ENCODE measurements at places on chromosomes 3 and 15.
A peak's percentile ranks its signal among the peaks of the same experiment; 100 is the strongest.

GRCh38 chr3:130820976-130821375 lies 72.9 kb upstream of the ATP2C1 start:
- no peak for DNase-seq

GRCh38 chr15:98583771-98584430 lies 64.4 kb upstream of the IGF1R start:
- DNase-seq: no peak

- DNase-seq: no peak
These were observed 62.2 kb upstream of the LPP start for GRCh38 chr3:188091746-188092145.

- no peak for DNase-seq
These were observed 61.8 kb upstream of the ZNF148 start for GRCh38 chr3:125436921-125437320.

- no peak for DNase-seq
These were observed 100.6 kb upstream of the TSC22D2 start for GRCh38 chr3:150307311-150308036.

DNA sequence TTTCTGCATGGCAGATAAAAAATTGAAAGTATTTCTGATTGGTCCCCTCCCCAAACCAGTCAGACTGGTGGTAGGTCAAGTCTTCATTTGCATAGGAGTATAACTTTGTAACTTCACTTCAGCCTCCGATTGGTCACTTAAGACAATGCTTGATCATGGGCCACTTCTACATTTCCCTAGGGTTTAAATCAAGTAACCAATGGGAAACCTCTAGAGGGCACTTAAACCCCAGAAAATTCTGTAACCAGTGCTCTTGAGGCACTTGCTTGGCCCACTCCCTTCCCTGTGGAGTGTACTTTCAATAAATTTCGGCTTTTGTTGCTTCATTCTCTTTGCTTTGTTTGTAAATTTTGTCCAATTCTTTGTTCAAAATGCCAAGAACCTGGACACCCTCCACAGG lies 225.5 kb downstream of the ARPP21 start:
- DNase-seq: no peak

DNA sequence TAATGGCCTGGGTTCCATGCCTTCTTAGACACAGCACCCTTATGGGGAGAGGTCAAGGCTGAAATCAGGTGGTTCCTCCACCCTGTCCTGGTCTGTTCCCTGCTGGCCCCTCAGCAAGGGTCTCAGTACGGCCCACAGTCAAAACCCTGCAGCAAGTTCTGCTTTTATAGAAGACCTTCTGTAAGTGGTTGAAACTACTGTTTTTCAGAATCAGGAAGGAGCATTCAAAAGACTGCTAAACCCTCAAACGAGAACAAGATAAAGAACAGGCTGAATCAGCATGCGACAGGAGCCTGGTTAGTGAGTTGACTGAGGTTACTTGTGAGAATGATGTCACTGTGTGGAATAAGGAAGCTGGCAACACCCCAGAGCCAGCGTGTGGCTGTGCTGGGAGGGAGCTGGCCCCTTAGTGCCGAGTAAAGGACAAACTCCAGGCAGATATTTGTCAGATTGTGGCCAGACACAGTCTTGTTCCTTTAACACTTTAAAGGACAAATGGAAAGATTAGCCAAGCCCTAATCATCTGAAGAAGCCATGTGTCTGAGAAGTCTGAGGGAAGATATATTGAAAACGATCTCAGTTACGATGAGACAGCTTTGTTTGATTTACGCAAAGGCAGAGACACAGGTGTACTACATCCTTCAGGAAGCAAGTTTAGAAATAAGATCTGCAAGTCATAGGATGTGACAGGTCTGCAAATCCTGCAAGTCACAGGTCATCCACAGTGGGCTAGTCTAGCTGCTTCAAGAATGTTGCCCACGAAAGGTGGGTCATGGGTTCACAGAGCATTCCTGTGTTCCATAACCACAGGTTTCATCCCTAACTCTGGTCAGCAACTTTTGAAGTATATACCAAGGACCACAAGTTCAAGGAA lies 54.0 kb downstream of the B3GNT5 start:
- DNase-seq: peak; percentile 86

GRCh38 chr3:58234516-58234931 lies 3.1 kb upstream of the ABHD6 start:
- no peak for DNase-seq

GRCh38 chr3:35639254-35640186 lies at the start of gene ARPP21:
Gene ARPP21 (plus strand): TSS chr3:35639525. CDS start chr3:35681752, 42,227 bp downstream.
- peak; percentile 34 for DNase-seq

- no peak for DNase-seq
These were observed 17.1 kb upstream of the DCBLD2 start for GRCh38 chr3:98918586-98918985.

DNA sequence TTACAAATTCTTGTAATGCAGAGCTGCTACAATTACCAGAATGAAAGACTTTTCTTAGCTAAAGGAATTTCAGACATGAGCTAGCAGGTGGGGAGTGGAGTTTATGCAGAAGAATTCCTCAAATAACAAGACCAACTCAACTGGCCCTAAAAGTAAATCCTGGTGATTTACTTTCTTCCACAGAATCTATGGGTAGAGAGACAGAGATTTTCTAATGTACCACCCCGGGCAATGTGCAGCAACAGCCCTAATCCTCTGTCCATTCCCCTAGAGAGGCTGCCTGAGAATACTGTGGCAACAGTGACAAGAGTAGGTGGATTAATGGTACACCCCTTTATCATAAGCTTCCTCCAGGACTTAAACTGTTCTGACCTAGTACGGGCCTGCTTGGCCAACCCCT lies 55.2 kb downstream of the AQR start:
- no peak for DNase-seq

DNA sequence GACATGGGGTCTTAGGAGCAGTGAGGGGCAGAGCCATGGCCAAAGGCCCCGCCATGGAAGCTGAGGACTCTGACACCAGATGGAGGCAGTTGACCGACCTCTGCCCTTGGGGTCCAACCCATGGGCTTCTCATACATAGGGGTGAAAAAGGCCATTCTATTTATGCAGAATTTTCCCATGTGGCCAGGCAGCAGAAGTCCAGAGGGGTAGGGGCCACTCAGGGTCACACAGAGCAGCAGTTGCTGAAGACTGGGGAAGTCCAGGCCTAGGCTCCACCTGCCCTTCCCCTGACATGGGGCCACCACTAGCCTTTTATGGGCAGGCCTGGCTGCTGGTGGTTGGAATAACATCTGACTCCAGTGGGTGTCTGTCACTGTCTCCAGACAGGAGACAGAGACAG lies 6.4 kb downstream of the PRSS50 start:
- no peak for DNase-seq

DNA sequence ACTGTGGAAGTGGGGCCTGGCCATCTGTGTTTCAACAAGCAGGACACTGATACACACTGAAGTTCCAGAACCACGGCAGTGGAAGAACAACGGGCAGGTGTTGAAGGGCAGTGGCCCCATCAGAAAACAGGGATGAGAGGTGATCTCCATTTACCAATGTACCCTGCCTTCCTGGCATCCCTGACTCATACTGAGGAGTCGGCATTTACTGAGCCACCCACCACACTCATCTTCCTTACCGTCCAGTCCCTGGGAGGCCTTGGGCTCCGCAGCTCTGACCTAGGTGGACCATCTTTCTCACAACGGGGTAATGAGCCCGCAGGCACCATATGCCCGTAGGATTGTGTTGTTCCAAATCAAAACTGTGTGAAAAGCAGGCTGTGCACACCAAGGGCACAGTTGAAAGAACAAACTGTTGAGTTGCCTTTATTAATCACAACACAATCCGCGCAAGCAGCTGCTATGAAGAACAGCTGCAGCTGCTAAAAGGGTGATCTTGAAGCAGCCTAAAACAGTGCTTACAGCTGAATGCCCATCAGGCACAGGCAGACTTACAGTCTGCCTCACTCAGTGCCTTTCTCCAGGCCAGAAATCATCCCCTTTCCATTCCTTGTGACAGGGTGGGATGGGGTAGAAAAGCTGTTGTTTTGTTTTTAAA lies 12.9 kb downstream of the MB21D2 start:
- DNase-seq: no peak

DNA sequence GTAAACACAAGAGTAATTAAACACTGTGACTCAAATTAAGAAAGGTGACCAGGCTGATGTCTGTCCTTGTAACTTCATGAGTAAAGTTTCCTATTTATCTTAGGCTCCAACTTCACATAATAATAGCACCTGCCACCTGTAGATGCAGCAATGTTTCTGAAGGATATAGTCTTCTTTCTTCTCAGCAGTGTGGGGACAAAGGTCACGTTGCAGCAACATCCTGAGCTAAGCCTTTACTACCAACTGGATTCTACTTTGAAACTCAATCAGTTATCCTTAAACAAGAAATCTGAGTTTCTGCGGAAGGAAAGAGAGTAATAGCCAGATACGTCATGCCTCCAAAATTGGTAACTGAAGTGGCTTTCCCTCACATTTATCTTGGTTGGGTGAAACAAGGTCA lies 253.1 kb downstream of the RBMS3 start:
- no peak for DNase-seq

GRCh38 chr15:99148851-99149276 lies 44.0 kb downstream of the SYNM start:
- DNase-seq: no peak

DNA sequence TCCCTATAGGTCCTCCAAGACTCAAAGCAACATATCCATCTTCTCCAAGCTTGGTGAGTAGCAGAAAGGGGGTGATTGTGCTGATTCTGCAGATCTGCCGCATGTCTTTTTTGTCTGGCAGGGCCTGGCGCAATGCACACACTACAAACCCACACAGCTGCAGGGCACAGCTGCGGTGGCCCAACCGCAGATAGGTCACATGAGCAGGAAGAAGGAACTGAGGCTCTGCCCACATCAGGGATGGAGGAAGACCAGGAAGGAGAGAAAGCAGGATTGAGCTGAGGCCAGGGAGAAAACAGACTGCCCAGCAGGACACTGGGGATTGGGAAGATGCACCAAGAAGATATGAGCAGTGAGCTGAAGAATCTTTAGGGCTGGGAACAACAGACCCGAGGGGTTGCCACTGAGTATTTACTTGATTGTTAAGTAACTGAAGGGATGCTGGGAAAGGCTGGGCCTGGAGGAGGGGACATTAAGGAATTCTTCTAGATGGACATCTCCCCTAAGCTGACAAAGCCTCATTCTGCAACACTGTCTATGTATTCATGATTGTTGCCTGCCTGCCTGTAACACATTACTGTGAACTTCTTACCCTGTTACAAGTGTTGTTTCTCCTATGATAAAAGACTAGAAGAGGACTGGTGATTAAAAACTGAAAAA lies 126.7 kb downstream of the MYLK start:
- peak; percentile 70 for DNase-seq

DNA sequence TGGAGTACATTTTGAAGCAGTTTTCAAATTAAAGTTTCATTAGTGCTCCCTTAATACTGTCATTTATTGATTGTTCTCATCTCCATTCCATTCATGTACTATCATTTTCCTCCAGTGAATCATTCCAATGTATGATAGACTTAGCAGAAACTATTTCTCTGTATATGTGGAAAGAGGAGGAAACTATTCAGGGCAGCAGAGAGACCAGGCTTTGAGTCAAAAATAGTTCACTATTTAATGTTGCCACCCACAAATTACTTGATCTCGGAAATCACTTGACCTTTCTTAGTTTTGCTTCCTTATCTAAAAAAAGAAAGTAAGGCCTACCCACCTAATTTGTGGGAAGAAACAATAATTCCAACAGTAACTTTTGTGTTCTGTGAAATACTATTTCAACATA lies 610.5 kb upstream of the ZNF385D start:
- DNase-seq: no peak

DNA sequence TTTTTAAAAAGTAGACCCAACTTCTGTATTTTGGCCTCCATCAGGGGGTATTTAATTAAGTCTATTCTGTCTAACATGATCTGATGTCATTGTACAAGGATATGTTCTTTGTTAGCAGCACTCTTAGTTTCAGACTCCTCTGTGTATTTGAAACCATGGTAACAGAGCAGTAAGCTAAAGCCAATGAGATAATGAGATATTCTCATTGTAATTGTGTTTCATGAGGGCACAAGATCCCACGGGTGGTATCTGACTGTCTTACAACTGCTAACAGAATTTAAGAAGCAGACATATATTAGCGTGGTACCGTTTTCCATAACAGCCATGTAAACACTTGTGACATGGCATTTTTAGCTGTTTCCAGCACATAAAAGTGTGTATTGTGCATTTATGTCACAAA lies 251.2 kb upstream of the VEPH1 start:
- DNase-seq: no peak

DNA sequence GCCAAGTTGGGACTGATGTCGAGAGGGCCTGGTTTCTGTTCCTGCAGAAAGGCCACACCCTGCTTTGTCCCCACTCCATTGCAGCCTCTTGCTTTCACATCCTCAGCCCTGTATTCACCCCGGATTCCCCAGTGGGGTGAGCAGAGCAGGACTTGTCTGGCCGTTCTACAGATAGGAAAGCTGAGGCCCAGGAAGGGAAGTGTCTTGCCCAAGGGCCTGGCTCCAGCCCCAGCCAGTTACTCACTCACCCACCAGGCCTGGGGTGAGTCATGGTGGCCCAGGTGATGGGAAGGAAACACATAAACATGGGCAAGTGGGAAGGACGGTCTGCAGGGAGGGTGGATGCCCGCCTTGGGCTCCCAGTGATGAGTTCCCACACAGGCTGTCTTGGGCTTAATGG lies 6.1 kb upstream of the DUSP7 start:
- no peak for DNase-seq

DNA sequence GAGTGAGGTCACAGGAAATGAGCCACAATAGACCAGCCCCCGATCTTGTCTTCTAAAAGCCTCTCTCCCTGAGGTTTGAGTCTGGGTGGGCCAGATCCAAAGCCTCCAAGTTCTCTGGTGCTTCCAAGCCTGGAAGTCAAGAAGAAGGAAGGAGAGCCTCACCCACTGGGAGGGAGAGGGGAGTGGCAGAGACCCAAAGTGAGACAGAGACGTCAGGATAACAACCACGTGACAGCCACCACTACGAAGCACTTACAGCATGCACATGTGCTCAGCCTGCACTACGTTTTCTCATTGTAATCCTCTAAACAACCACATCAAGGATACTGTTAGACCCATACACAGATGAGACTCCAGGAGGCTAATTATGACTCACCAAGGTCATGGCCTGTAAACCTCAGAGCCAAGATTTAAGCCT lies 197.3 kb upstream of the LINGO1 start:
- no peak for DNase-seq

DNA sequence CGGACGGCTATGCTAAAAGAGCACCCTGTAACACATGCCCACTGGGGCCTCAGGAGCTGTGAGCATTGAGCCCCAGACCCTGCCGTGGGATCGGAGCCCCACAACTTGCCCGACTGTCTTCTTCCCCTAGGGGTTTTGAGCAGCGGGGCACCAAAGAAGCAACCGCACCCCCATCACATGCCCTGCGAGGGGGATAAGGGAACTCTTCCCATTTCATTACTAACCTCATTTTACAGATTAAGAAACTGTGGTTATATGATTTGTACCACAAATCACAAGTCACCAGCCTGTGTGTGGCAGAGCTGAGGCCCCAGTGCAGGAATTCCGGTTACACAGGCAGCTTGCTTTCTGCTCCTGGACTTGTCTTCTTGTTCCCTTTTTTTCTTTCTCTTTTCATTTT lies 86.2 kb downstream of the CD47 start:
- DNase-seq: no peak

DNA sequence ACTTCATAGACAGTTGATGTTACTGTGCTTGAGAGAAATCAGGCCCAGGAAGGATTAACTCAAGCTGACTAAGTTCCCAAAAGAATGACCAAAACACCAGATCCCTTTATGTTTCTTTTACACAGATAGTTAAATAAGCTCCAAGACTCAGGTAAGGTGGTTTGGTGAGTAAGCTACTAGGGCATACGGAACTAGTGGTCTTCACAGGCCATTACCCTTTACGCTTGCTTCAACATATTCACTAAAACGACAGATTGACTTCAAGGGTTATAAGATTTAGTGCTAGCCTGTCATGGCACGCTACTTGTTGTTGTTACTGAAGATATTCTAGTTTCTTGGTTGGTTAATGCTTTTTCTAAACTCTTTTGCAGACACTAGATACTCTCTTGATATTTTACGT lies 369.3 kb downstream of the LPP start:
- DNase-seq: no peak

Data from NCI-H2029 (cell line).